ENCODE measurements at places on chromosomes 12 and 14.

DNA sequence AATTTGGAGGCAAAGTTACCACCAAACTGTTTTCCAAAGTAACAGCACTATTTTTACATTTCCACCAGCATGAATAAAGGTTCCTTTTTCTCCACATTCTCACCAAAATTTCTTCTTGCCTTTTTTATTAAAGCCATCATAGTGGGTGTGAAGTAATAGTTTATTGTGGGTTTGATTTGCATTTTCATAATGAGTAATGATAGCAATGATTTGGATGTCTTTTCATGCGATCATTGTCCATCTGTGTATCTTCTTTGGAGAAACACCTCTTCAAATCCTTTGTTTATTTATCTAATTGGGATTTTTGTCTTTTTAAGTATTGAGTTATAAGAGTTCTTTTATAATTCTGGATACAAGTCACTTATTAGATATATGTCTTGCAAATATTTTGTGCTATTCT, 172.7 kb downstream of the CNTN1 start:
- no peak for DNase-seq

- no peak for DNase-seq
Observed at GRCh38 chr14:32193532-32193931, 8.3 kb upstream of the RNU6-7 start.

DNA sequence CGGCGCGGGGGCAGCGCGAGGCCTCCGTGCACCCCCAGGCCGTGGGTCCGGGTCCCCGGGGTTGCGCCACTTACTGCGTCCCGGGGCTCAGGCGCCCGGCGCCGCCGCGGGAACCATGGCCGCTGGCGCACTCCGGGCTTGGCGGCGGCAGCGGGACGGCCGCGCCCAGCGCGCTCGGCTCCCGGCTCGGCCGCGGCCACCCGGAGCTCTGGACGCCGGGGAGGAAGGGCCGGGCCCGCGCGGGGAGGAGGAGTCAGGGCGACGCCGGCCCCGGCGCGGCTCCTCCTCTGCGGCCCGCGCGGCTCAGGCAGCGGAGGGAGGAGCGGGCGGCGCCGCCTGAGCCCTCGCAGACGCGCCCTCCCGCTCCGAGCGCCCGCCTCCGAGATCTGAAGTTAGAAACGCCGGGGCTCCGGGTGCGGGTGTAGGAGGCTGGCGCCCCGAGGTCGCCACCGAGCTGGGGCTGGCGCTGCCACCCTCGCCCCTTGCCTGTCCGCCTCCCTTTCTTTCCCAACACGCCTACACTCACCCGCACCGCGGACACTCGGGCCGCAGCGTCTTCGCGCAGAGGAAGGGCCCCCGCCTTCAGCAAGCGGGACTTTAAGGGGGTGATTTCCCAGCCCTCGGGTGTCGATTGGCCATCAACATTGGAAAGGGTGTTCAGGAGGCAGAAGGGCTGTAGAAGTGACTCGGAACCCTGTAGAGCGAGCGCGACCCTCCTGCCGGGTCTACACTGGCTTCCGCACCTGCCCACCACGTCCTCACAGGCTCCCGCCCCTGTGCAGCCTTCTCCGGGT, at the start of gene NIN:
Gene NIN, minus strand, starts transcription at position 231 of the 794 bp plus-strand sequence. CDS start 9,106 bp downstream, outside the sequence.
- peak; percentile 73 for DNase-seq

GRCh38 chr12:50123203-50123602, 11.2 kb downstream of the COX14 start:
- DNase-seq: no peak

DNA sequence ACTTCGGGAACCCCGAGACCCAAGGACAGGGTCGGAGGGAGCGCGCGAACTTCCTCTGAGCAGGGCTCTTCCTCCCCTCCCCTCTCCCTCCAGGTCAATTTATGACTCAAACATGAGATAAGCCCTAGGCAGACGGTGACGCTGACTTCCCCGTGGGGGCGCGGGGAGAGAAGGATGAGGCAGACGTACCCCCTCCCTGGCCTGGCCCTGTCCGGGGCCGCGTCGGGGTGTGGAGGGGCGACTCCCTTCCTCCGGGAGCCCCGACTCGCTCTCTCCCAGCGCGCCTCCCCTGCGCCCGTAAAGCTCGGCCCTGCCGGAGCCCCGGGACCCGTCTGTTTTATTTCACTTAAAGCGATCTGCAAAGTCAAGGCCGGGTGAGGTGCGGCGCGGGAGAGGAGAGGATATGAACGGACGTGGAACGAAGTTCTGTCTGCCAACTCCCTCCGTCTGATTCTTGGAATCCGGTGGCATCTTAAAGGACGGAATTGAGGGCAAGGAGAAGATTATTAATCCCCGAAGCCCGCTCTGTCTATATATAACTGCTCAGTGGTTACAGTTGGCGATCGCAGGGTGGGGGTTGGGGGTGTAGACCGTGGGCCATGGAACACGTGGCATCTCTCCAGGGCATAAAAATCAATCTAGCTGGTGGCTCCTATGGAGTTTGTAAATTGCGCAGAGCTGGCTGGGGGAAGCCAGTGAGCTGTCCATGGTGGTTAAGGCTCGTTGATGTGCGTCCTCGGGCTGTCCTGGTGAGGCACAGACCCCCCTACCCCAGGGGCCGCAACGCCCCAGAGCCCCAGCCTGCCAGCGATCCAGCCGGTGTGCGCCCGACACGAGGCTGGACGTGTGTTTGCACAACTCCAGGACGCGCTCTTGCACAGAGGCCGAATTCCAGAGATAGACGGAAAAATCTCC, 2.9 kb upstream of the PTHLH start:
- no peak for DNase-seq

DNA sequence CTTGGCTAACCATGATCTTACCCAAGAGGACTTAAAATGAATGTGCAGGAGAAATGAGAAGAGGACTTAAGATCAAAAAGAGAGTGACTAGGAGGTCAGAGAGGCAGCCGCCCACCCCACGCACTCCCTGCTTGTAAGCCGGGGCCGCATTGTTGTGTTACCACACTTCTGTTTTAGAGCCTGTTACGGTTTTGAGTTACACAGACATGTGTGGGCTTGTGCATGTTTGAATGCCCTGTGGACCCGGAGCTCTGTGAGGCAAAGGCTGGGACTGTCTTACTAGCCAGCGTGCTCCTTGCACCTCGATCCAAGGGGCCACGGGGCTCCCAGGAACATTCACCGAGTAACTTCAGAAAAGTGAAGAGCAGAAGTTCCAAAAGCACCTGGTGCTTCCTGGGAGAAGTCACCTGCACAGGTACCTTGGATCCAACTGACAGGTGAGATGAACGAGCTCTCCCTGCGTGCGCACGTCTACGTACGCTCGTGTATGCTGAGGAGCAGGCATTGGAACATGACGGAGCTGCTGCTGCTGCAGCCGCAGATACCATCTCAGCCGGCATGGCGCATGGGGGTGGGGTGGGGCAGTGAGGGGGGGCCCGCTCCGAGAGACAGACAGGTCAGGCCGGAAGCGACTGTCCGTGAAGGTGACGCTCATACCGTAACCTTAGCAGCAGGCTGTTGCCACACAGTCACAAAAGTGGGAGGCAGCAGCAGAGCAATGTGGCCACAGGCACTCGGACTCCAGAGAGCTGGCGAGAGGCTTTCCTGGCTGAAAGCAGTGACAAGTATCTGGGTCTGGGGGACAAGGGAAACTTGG, 23.7 kb downstream of the SFSWAP start:
- no peak for DNase-seq

- no peak for DNase-seq
Observed at GRCh38 chr14:69260190-69260860, 367 bp downstream of the GALNT16 start.

GRCh38 chr12:31000751-31001150, 72.9 kb upstream of the DDX11 start:
- no peak for DNase-seq

- DNase-seq: no peak
Observed at GRCh38 chr14:69094481-69094880, 58.4 kb downstream of the DCAF5 start.

- DNase-seq: no peak
Observed at GRCh38 chr12:130484221-130484620, 146.5 kb downstream of the PIWIL1 start.

DNA sequence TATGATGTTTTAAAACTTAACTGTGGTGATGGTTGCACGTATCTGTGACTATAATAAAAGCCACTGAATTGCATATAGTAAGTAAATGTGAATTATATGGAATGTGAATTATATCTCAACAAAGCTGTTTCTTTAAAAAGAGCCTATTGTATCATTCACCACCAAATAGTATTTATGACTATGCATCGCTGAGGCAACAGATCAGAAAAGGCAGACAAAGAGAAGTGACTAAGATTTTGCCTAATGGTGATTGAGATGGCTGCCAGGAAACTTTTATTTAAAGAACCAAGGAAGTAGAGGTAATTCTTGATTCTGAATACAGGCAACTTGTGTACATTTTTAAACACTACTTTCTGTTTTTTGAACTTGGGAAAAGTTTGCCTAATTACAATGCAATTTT, 31.7 kb downstream of the DHRS7 start:
- no peak for DNase-seq

DNA sequence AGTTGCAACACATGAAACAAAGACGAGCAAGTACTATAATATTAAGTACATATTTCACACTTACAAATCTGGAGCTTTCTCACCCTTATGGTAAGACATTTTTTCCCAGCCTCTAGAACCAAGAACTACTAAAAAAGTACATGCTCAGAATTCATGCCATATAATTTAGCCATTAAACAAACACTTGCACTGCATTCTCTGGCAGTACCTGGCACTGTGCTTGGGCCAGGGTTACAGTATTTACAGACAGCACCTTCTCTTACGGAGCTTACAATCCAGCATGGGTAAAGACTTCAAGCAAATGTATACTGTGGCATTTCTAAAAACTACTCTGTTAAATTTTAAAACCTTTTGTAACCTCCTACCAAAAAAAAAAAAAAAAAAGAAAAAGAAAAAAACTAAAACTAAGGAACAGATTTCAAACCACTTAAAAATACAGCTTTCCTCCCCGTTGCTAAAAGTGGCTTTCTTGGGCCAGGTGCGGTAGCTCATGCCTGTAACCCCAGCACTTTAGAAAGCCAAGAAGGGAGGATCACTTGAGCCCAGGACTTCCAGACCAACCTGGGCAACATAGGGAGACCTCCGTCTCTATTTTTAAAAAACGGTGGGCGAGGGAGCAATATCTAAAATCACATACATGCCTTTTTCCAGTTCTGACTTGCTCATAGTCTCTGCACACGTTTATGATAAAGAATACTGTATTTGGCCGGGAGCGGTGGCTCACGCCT, 956 bp downstream of the GNPTAB start:
- no peak for DNase-seq

GRCh38 chr12:1776170-1776921, 44.0 kb upstream of the LRTM2 start:
- no peak for DNase-seq

GRCh38 chr12:128549601-128550218, 274.0 kb downstream of the SLC15A4 start:
- no peak for DNase-seq

- no peak for DNase-seq
Observed at GRCh38 chr12:76041406-76041805, 9.8 kb upstream of the PHLDA1 start.

DNA sequence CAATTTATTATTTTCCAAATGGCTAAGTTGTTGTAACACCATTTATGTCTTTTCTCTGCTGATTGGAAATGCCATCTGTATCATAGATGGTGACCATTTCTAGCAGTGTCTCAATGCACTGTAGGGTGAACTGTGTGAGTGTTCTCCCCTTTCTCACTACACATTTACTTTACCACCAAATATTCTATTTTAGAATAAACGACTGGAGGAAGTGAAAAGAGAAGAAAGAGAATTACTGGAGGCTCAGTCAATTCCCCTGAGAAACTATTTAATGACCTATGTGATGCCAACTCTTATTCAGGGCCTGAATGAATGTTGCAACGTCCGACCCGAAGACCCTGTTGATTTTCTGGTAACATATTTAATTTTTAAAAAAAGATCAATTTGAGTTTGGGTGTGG, 15.5 kb upstream of the PAPOLA start:
- no peak for DNase-seq

DNA sequence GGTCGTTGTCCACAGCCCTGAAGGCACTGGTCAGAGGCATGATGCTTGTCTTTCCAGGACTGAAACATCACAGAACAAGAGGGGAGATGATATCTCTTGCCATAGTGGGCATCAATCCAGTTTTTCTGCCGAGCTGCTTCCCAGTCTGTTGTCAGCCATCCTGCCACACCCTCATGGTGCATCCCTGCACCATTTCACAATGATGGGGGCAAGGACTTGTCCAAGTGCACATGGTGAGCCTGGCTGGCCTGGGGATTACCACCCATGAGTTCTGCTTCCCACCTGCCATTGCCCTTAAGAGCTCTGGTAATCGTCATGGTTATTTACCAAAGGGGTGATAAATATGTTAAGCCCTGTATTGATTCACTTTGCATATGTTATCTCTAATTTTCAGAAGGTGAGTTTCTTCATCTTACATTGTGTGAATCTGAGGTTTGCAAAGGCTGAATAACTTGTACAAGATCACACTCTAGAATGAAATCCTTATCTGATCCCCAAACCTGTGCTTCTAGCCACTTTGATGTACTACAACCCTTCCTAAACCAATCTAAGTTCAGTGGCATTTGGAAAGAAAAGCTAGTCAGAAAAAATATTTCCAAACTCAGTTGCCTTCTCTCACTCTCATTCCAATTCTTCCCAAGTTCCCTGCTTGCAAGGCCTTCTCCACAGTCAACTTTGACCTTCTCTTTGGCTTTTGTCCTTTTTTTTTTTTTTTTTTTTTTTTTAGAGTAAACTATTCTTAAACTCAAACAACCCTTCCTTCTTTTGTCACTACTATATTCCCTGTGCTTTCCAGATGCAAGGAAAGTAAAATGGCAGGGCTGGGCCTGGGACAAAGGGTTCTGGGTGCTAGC, 2.3 kb downstream of the AVIL start:
- DNase-seq: no peak

DNA sequence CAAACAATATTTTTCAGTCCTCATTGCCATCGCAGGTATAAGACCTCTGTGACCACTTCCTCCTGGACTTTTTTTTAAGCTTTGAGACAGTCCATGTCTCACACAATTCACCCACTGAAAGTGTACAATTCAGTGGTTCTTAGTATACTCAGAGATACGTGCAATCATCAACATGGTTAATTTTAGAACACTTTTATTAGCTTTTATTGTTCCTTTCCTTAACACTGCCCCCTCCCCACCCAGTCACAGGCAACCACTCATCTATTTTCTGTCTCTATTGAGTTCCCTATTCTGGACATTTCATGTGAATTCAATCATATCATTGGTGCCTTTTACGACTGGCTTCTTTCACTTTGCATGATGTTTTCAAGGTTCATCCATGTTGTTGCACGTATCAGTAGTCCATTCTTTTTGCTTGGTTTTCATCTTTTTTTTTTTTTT, 16.2 kb downstream of the NCKAP5L start:
- no peak for DNase-seq

DNA sequence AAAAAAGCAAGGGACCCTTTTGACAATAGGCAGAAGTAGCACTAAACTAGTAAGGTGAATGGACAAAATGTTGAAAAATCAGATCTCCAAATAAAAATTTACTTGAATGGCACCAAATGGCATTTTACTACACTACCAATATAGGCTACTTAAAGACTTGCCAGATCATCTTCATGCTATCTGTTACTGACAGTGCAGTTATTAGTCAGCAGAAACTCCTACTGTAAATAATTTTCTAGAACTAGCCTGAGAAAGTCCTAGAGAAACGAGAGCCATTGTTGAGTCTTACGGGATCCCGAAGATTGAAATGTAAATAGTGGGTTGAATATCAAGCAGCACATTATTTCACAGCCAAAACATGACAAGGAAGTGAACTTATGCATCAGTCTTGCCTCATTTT, 350.3 kb downstream of the SEC23A start:
- DNase-seq: no peak

Measured in C1 segment of cervical spinal cord (tissue), 14 donors.